Activated CD4-positive, CD25-positive, alpha-beta regulatory T cell treated with anti-CD3 and anti-CD28 coated beads, Interleukin-2, amount 50 U/mL, for 16 hours (primary cell): ENCODE measurements at places on chromosomes 11 and 22.

DNA sequence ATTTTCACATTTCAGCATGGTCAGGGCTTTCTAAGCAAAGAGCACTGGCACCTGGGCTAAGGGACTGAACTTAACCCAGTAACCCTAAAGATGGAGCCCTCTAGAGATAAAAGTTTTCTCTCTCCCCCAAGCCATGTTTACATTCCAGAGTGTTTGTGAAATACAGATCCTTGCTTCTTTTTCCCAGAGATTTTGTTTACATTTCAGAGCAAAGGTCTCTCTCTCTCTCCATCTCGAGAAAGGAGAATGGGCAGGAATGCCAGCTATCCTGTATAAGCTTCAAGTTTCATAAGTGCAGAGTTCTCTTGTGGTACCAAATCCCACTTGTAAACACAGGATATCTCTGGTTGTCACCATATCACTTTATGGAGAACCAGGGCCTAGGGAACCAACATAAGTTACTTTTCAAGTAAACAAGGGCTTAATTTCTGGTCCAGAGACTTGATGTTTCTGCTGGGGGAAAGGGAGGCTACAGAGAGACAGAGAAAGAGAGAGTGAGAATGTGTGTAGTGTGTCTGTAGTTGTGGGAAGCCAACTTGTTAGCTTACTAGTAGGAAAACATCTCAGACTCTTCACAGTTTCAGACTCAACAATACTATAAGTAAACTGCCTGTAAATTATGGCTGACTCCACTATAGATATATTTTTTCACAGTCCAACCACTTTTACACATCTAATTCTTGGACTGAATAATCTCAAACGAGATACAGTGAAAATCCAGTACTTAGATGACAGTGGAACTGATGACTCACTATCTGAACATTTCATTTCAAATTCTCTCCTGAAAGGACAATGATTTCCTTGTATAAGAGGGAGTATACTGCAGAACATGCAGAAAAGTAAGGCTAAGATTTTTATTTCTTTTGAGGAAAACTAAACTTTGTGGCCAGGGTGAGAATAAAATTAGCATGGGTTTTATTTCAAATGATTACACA is 76.2 kb downstream of the ARHGAP32 start:
- no peak for DNase-seq

DNA sequence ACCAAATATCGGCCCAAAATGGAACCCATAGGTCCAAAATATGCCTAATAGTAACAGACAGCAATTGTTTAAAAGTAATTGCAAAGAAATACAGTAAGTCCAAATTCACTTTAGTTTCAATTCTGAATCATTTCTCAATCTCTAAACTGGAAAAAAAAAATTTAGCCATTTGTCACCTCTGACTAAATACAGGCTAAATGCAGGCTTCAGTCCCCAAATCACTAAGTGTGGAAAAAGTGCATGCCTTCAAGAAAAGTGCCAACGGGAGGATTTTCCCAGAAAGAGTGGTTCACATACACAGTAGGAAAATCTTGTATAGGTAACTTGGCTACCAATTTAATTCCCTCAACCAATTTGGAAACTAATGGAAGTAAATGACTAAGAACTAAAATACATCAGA is 35.7 kb downstream of the SIK3 start:
- no peak for DNase-seq

DNA sequence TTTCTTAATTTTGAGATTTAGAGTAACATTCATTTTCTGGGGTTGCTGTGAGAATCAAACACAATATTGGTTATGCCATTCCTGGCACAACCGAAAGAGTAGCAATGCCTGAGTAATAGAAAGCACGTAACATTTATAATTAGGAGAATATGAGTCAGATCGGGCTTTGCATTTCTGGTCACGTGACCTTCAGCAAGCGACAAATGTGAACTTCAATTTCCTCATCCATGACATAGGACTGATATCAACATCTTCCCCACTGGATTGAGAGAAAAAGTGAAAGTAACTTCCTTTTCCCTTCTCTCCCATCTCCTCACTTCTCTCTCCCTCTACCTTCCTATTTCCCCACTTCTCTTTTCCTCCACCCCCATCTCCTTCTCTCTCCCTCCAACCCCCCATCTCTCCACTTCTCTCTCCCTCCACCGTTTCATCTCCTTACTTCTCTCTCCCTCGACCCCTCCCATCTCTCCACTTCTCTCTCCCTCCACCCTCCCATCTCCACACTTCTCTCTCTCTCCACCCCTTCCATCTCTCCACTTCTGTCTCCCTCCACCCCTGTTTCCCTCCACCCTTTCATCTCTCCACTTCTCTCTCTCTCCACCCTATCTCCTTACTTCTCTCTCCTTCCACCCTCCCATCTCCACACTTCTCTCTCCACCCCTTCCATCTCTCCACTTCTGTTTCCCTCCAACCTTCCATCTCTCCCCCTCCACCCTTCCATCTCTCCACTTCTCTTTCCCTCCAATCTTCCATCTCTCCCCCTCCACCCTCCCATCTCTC is 33.5 kb upstream of the CAT start:
- no peak for DNase-seq

- no peak for DNase-seq
Observed at GRCh38 chr11:10379871-10380568, 75.0 kb upstream of the AMPD3 start.

DNA sequence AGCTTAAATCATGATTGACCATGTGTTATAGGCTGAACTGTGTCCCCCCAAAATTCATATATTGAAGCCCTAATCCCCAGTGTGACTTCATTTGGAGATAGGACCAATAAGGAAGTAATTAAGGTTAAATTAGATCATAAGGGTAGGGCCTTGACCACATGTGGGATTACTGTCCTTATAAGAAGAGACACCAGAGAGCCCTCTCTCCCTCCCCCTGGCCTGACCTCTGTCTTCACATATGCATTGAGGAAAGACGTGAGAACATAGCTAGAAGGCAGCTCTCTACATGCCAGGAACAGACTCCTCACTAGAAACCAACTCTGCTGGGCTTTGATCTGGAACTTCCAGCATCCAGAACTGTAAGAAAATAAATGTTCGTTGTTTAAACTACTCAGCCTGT is 13.6 kb upstream of the NUP50 start:
- no peak for DNase-seq

DNA sequence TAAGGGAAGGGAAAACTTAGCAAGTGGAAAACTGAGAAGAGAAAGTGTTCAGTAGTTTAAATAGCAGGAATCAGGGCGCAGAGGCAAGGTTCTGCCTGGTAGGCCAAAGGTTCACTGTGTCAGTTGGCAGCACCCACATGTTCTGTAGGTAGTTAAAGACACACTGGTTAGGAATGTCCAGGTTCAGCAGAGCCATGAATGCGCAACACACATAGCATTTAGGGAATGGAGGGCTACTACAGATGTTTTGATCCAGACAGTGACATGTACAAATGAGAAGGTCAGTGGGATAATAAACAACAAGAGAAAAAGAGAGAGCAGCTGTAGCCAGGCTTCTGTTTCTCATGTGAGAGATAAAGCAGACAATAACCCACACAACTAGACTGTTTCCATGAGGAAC is 56.2 kb upstream of the ARHGAP42 start:
- no peak for DNase-seq

- no peak for DNase-seq
Observed at GRCh38 chr11:73227571-73228211, 9.6 kb downstream of the P2RY2 start.

DNA sequence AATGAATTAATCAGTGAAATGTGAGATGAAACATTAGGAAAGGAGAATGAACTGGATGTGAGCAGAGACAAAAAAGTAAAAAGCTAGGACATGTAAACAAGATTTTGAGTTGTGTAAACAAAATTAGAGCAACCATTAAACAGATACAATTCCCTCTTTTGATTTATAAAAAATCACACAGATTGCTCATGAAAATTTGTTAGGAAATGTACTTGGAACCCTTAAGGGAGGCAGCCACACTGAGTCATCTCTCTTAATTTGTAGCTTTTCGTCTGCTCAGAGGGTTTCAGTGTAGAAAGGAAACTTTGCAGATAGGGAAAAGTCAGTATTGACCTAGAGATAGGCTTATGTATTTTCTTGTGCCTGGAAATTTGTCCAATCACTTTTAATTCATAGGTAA is 49.6 kb upstream of the ME3 start:
- DNase-seq: no peak
